ENCODE measurements at places on chromosomes 13 and 19.
A peak's percentile ranks its signal among the peaks of the same experiment; 100 is the strongest.

GRCh38 chr19:49891393-49891792 is 5.3 kb downstream of the IL4I1 start:
- DNase-seq, result no peak

DNA sequence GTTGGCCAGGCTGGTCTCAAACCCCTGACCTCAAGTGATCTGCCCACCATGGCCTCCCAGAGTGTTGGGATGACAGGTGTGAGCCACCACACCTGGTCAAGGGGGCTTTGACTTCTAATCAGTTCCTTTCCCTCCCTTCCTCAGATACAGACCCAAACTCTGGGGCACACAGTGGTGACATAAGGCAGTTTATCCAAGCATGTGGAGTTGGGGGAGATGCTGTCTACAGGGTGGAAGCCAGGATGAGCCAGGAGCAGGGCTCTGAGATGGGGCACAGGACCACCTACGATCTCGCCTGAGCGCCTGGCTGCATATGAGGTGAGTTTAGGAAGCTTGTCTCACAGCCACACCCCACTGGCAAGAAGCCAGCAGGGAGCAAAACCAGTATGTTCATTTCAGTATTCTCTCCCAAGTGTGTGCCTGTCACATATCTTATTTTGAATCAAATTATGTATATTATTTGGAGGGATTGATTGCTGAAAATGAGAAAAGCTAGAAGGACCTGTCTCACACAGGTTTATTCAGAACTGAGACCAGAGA is 67.7 kb downstream of the KCTD15 start:
- DNase-seq, result no peak

- no peak for DNase-seq
These were observed 11.3 kb upstream of the POU2F2 start for GRCh38 chr19:42143341-42144234.

GRCh38 chr19:10858204-10858828 is 10.1 kb downstream of the C19orf38 start:
- DNase-seq, result no peak

DNA sequence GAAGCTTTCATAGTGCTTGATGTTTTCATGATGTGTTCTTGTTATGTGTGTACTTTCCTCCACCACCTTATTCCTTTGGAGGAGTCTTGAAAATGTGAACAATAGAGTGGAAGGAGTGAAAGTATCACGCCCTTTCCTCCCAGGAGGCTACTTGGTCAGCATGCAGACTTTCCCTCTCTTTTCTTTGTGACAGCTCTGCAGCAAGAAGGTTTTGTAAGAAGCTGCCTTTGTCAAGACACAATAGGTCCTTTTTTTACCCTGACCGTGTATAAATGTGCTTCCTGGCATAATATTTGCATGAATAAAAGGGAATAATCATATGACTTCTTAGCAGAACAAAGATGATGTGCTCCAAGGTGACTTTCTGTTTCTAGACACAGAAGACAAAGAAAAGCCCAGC is 882.6 kb upstream of the SLITRK5 start:
- no peak for DNase-seq

- DNase-seq, result no peak
These were observed 190.3 kb downstream of the STK24 start for GRCh38 chr13:98386637-98387036.

DNA sequence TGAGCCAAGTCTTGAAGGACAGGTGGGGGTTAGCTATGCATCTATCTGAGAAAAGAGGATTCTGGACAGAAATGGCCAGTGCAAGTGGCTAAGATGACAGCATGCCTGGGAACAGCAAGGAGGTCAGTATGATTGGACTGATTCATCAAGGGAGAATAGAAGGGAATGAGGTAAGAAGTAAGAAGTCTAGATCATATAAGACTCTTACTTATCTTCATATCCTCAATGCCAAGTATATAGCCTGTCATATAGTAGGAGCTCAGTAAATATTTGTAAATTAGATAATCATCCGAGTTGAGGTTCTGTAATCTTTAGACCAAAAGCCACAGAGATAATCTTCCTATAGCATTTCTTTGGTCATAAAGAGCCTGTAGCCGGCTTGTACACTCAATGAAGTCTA is 103.3 kb upstream of the MLNR start:
- no peak for DNase-seq

DNA sequence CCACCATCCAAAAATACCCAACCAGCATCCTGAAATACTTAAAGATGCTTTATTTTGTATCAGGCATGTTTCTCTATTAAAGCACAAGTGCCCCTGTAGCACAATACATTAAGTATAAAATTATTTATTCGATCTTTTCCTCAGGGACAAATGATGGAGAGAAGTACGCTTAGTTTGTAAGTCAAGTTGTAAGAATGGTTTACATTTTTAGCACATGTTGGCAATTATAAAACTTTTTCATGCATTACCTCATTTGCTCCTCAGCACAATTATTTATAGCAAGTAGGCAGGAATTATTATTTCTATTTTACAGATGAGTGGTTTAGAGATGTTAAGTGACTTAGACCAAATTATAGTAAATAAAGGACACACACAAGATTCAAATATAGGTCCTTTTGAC is 232.6 kb upstream of the HTR2A start:
- DNase-seq, result no peak

GRCh38 chr13:76758257-76758656 is 127.9 kb downstream of the KCTD12 start:
- DNase-seq, result no peak

- DNase-seq, result no peak
These were observed 34.3 kb downstream of the COL4A1 start for GRCh38 chr13:110272651-110273050.

- peak; percentile 98 for DNase-seq
These were observed 58.3 kb upstream of the MEDAG start for GRCh38 chr13:30847650-30848307.

All from non-pigmented ciliary epithelial cell (primary cell).